ENCODE measurements at places on chromosomes 11 and 22. TPM values are rescaled to one million over a fixed set of nuclear protein-coding genes. Genes with fewer than 3 reads are reported as not detected.

DNA sequence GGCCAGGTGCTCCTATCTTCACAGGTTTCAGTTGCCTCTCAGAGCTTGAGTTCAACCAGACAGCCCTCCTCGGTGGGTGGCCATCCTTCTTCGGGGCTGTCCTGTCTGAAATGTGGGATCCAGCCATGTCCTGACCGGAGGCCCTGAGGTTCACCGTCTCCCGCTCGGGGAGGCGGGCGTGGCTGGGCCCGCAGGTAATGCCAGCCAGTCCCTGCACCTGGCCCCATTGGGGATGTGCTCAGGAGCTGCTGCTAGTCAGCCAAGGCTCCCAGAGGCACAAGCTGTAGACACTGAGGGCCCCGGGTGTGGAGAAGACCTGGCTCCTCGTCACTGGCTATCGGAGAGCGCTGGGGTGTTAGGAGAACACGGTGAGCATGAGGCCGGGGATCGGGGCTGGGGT lies 32.6 kb downstream of the TSPAN4 start:
- no peak for DNase-seq

DNA sequence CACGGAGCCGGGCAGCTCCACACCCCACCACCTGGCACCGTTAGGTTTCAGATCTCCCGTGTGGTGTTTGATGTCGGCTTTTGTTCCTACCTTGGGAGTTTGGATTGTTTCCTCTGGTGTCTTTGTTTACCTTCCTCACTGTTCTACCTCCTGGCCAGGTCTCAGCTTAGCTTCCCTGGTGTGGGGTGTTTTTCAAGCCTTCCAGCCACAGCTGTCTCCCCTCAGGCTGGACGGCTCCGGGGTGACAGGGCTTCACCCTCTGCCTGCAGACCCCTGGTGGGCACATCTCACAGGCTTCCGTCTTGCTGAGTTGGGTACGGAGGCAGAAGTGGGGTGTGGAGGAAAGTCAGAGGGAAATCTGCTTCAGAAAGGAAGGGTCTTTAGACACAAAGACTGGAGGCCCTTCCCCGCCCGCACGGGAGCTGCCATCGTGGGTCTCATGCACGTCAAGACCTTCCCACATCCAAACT lies 59.6 kb upstream of the EMID1 start:
- no peak for DNase-seq

DNA sequence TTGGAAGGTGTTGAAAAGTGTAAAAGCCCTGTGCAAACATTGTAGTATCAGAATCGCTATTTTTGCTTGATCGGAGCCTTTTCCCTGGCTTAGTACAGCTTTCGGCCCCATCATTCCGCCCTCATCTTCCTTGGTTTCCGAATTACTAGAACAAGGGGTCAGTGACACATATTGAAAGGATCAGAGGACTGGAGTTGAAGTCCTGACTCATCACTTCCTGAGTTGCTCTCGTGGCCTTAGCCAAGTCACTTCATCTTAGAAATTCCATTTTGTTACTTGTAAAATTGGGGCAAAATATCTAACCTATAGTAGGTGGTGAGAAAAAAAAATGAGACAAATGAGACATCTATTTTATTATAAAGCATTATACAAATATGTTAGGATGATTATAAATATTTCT lies 375.0 kb downstream of the NTM start:
- DNase-seq, result no peak

Gene CSF2RB
- 0.02 TPM for polyA plus RNA-seq

Gene FOSL1
- polyA plus RNA-seq, result 8.2 TPM

Gene ZP1
- 0.67 TPM for polyA plus RNA-seq

Gene NEFH
- 1.2 TPM for polyA plus RNA-seq

Gene KDELR3
- polyA plus RNA-seq, result 150 TPM

Measured in BJ (cell line).